ENCODE measurements at places on chromosomes 1 and 21.

GRCh38 chr1:209134001-209134400, 449.5 kb upstream of the CAMK1G start:
- DNase-seq: no peak

GRCh38 chr1:169106921-169107602, 572 bp downstream of the ATP1B1 start:
- no peak for DNase-seq

DNA sequence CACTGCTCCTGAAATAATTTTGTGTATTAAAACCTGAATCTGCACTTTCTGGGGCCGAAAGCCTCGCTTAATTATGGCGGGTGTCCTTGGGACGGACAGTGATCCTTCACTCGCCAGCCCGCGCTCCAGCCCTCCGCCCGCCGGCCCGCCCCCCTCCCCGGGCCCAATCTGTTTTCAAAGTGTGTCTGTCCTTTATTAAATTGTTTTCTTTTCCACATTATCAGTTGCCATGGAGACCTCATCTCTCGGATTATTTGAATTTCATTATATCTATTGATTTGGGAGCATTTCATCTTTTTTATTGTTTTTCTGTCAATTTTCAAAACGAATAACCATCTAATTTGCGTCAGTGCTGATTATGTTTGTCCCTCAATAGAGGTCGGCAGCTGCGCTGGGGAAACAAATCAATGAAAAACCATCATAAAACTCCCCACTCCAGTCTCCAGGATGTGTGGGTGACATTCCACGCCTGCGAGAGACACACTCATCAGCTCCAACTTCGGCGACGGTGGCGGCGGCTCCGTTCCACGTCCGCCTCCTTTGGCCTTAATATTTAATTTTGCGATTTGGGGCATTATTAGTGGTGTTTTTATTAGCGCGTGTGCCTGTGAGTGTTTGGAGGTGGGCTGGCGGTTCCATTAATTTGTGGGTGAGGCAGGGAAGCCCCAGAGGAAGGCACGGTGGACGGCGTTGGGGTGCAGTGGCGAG, 123.9 kb downstream of the CASZ1 start:
- DNase-seq: no peak

DNA sequence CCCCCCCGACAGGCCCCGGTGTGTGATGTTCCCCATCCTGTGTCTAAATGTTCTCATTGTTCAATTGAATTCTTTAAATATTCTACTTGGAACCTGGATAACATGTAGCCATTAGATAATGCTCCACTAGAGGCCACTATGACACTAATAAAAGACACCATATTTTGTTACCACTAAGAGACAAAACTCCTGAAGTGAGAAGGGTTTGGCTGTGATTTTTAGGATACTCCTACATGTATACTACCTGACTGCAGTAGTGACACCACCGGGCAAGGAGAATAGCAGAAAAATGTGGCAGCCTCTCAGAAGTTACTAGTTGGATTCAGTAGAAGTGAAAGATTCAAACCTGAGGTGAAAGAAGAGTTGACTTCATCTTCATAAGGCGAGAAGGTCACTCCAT, 36.0 kb downstream of the F5 start:
- no peak for DNase-seq

- DNase-seq: no peak
Measured at GRCh38 chr1:99820546-99820945, 29.6 kb upstream of the AGL start.

DNA sequence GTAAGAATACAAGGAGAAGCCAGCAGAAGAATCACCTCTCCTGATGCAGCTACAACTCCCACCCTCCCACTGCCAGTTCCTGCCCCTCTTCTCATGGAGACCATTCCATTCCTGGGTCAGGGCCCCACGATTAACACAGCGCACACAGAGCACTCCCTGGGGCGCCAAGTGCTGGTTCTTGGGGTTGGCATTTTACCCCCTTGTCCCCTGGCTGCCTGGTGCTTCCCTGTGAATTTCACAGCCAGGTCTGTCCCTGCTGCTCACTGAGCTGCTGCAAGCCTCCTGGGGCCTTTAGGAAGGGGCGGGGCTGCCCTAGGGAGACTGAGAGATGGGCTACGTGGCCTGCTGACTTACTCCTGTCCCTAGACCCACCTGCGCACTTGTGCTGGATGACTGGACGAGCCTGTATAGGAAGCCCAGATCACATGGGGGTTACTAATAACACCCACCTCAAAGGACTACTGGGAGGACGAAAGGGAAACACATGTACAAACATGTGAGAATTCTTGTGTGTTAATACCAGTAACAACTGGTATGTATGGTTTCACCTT, 4.8 kb downstream of the ZNF672 start:
- no peak for DNase-seq

- no peak for DNase-seq
Measured at GRCh38 chr1:74681001-74681400, 7.4 kb upstream of the ERICH3 start.

GRCh38 chr1:81446000-81446669, 354.6 kb upstream of the ADGRL2 start:
- DNase-seq: no peak

- DNase-seq: no peak
Measured at GRCh38 chr21:45997495-45998275, 16.1 kb downstream of the COL6A1 start.

DNA sequence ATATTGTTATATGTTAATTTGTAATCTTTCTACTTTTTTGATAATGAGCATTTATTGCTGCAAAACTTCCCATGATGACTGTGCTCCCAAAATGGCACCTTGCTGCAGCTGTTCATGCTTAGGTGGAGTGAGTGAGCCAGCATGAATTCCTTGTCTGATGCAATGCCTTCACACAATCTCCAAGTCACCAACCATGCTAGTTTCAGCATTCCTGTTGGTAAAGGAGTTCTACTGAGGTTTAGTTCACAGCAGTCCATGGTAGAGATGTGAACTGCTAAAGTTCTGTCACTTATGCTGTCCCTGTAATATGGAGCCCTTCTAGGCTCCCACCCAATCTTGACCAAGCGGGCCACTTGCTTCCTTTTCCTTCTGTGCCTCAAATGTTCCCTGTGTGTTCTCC, 26.2 kb upstream of the PRKACB start:
- DNase-seq: no peak

DNA sequence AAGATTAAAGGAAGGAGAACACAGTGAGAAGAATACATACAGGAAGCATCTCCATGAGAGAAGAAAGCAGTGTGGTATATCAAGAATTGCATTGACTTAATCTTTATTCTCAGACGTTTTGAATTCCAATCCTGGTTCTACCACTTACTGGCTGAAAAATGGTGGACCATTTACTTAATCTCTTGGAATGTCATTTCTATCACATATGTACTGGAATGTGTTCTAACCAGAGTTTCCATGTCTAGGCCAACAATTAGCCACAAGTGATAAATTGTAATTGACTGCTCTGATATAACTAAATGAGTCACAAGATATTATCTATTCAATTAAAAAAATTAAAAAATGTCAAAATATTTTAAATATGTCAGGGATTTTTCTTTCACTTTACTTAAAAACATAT, 626.1 kb downstream of the PTPRC start:
- DNase-seq: no peak

DNA sequence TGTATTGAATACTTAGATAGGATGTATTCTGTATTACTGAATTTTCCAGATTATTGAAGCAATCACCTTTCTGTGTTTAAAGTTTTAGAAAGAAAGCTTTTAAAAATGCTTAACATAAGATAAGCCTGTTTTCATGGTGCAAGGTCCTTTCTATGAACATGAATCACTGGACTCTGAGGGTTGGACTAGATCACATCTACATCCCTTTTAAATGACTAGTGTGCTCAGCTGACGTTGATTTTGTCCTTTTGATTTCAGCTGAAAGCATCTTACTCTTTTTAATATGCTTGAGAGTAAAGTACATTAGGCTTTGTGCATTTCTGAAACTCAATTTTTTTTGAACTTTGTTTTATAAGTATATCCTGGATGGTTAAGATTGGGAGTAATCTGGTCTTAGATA, 16.2 kb downstream of the MIER1 start:
- no peak for DNase-seq

DNA sequence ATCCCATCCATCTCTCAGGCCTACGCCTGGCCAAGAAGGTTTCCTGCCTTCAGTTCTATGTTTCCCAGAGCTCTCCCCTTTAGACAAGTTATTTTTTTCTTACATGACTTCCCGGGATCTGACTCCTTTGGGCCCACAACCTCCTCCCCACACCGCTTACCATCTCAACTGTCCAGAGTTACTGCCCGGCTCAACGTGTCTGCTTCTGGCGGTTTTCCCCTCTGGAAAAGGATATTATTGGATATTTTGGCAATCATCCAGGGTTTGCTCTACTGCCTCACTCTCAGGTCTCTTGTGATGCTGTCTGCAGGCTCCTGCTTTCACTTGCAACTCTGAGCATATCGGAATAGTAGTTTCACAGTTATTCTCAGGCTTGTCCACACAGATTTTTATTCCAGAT, 318.2 kb upstream of the CAMK1G start:
- no peak for DNase-seq

DNA sequence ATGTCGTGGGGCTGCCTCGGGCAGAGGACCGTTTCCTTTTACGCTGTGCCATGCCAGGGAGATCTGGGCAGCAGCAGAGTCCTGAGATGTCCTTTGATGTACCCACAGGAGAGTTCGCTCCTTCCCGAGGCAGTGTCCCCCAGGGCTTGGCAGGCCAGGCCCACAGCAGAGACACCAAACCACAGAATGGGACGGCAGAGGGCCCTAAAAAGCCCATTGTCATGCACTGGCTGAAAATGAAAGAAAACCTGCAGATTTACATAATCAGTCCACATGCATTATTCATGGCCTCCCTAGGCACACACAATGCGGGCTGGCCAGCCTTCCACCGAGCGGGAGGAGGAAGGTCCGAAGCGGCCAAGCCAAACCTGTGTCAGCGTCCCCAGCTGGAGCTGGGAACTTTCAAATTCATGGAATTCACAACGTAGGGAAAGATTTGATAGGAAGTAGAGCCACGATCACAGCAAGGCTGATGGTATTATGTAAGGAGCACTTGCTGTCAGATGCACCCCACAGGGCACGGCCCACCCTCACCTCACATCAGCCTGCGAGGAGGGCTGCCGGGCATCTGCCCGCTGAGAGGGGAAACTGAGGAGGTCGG, 25.3 kb upstream of the EFHD2 start:
- DNase-seq: no peak

DNA sequence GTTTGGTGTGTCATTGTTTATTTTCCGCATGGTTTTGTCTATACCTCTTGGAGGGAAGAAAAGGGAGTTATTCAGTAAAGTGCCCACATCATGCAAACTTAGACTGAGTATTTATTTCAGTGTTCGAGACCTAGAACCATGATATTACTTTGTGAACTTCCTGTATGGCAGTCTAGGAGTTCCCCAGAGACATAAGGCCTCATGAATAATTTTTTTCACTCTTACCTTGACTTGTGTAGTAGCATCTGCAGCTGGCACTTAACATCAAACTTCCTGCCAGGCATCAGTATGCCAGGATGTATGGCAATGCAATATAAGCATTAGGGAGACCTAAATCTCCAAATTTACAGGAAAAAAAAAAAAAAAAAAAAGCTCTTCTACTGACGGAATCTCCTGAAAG, 287.7 kb downstream of the NEGR1 start:
- no peak for DNase-seq

DNA sequence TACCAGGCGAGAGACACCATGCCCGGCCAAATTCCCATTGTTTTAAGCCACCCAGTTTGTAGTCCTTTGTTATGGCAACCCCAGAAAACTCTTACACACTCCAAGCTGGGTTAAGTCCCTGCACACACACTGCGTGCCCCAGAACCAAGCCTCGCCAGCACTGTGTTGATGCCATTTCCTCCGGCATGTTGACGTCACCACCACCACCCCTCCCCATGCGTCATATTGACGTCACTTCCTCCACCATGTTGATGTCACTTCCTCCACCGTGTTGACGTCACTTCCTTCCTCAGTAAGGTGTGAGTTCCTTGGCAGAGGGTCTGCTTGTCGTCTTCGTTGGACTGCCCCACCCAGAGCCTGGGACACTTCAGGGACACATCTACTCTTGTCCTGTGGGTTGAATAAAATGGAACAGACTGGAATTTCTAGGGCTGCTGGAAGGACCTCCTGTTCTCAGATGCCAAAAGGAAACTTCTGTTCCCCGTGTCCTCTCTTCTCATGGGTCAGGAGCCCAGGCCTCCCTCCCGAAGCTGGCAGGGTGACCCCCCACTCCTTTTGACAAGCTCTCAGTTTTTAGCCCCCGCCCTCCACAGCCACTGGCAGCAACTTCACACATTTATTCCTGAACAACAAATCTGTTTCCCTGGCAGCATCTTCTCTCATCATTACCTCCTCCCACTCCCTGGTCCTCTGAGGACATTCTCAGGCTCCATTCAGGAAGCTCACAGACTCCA, 643.3 kb downstream of the NPHP4 start:
- DNase-seq: no peak

- no peak for DNase-seq
Measured at GRCh38 chr1:26265405-26265804, 14.5 kb upstream of the SH3BGRL3 start.

DNA sequence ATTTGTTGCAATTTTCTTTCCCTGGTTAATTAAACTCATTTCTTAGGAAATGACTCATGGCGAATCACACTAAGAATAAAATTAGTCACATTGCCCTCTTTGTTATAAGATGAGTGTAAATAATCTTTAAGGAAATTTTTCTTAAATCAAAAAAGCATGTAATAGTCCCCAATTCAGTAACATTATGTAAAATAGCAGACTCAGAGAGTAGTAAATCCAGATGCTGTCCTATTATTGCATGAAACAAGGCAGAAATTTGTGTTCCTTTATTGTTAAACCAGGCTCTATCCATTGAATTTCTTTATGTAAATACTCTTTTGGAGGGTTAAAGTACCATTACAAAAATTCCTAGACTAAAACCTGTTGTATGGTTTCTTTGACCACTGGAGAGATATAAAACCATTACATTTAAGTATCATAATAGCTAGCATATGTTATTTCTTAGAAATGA, 154.5 kb upstream of the C1orf87 start:
- no peak for DNase-seq

GRCh38 chr1:225435957-225436392, 8.1 kb upstream of the LBR start:
- no peak for DNase-seq

DNA sequence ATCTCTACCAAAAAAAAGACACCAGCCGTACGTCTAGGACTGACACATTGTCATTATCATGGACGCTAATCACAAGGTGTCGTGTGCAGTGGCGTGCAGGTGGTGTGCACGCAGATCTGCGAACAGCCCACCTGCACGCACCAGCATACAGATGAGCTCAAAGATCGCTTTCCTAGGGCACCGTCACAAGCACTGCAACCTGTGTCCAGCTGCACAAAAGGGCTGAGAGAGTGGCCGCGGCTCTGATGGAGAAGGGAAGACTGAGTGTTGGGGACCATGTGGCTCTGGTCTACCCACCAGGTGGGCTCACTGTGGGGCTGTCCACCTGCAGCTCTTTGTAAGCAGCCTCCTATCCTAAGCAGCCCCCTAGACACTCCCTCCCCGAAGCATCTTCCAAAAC, 50.9 kb downstream of the S100B start:
- DNase-seq: no peak
